ENCODE measurements at places on chromosomes 13 and 19.

DNA sequence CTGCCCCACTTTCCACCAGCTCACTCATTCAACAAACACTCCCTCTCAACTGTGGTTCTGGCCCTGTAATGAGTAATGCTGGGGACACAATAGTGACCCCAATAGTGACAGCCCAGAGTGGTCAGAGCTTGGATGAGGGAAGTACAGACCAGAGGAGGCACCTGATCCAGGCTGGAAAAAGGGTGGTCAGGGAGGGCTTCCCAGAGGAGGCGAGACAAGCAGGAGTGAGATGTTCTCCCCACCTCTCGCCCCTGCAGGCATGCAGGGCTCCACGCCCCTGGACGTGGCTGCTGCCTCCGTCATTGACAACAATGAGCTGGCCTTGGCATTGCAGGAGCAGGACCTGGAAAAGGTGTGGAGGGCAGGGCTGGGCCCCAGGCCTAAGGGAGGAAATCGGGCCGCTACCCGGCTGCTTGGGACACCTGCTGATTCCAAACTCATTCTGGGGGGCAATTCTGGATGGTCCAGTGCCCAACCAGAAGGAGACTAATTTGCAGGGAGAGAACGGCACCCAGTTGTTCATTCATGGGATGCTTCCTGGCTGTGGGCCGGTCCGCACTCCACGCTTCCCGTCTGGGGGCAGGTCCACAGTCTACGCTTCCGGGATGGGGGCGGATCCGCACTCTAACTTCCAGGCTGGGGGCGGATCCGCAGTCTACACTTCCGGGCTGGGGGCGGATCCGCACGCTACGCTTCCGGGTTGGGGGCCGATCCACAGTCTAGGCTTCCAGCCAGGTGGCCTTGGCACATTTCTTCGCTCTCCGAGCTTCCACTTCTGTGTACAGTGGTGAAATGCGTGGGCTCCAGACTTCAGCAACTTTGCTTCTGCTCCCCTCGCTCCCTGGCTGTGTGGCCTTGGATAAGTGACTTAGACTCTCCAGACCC lies 63.4 kb downstream of the RYR1 start:
- no peak for DNase-seq

- DNase-seq = no peak
Measured at GRCh38 chr19:23868630-23869029, 46.1 kb upstream of the ZNF726 start.

DNA sequence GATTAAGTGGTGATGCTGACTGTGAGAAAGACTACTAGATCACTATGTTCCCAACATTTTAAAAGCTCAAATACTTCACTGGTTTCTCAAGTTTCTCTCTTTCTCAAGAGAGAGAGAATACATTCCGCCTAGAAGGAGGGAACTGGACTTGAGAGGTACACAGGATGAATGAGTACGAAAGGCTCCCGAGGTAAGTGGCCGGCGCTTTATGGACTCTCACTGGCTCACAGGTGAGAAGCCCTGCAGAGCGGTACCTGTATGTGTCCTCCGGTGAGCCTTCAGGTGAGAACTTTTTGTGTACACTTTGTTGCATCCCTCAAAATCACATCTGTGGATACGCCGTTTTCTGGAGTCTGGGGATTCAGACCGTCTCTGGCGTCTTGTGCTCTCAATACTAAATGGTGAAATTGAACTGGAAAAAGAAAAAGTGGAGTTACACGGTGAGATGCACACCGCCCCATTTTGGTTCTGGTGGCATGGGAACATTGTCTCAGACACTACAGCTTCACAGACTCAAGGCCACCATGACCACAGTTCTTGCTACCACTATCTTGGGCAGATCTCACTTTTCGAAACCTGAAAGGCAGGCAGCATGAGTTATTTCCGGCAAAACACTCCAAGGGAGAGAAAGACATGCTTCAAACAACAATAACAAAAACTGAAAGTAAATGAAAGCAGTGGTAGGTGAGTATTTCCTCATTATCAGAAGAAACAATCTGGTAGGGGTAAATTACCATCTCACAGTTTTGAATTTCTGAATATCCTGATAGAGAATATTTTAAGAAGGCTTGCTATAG lies 418.9 kb downstream of the KLF12 start:
- DNase-seq = peak; percentile 48

DNA sequence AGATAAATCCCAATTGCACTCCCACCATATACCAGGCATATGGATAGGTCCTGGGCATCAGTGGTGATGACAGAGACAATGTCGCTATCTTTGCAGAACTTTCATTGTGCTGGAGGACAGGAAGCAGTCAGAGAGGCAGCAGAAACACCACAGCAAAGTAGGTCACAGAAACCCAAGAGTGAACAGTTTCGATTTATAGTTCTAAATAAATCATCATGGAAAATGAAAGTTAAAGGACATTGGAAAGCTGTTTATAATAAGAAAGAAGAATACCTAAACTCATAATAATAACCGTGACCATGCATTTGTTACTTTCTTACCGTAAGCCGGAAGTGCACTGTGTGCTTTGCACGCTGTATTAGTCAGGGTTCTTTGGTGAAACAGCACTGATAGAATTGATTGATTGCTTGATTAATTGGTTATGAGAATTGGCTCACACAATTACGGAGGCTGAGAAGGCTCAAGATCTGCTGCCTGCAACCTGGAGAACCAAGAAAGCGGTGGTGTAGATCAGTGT lies 38.9 kb downstream of the ALOX5AP start:
- DNase-seq = no peak

GRCh38 chr19:34217952-34218817 lies 36.2 kb upstream of the GARRE1 start:
- peak; percentile 33 for DNase-seq

Data from stimulated activated CD4-positive, alpha-beta T cell treated with anti-CD3 and anti-CD28 coated beads, Interleukin-2, amount 100 ng/mL, for 4 hours (primary cell).